ENCODE measurements at places on chromosomes 2 and 18. TPM values are rescaled to one million over a fixed set of nuclear protein-coding genes. Genes with fewer than 3 reads are reported as not detected.

Gene BOLL
- total RNA-seq: not detected

Gene GNAL
- 0.51 TPM for total RNA-seq

Gene EMX1
- not detected for total RNA-seq

Gene SERPINB11
- not detected for total RNA-seq

Gene SCN7A
- total RNA-seq: not detected

Gene ANO7
- 1.1 TPM for total RNA-seq

Gene UGT1A9
- total RNA-seq: under 0.01 TPM

Gene RNF144A
- total RNA-seq: 23.6 TPM

Gene DQX1
- not detected for total RNA-seq

Gene MAP3K2
- 28.4 TPM for total RNA-seq

Gene PLGLB1
- 2.6 TPM for total RNA-seq

Gene LIMS4
- 40.1 TPM for total RNA-seq

Gene PRSS56
- not detected for total RNA-seq

Gene FSHR
- total RNA-seq: not detected

Gene TMEM18
- 22.2 TPM for total RNA-seq

Gene TUBA3E
- not detected for total RNA-seq

Gene CFAP221
- total RNA-seq: not detected

Gene MERTK
- total RNA-seq: 25.0 TPM

Gene SOX11
- total RNA-seq: not detected

Gene CCDC141
- 1.2 TPM for total RNA-seq

Gene APCDD1
- total RNA-seq: 0.34 TPM
